Kidney tubule cell (primary cell): ENCODE measurements at places on chromosomes 3 and 15.

GRCh38 chr3:43770426-43771103 lies 79.8 kb downstream of the ABHD5 start:
- peak; percentile 44 for DNase-seq

GRCh38 chr3:13420831-13421765 lies 976 bp upstream of the NUP210 start:
- peak; percentile 85 for DNase-seq

DNA sequence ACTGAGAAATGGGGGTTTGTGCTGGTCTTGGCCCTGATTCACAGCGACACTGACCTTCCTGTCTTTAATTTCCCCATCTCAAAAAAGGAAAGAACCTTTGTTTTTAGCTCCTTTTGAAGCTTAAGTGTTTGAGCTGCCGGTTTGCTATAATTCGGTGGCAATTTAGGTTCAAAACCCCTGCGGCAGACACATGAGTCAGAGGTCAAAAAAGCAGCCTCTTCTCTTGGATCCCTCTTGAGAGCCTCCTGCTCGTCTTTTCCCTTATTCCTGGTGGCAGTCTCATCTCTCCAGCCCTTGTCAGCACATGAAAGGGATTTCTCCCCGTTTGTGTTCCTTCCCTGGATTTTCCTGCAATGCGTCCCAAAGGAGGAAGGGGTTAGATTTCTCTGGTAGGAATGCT lies 64.5 kb downstream of the GRIP2 start:
- DNase-seq, result no peak

GRCh38 chr3:57230006-57230405 lies 2.5 kb downstream of the APPL1 start:
- no peak for DNase-seq

DNA sequence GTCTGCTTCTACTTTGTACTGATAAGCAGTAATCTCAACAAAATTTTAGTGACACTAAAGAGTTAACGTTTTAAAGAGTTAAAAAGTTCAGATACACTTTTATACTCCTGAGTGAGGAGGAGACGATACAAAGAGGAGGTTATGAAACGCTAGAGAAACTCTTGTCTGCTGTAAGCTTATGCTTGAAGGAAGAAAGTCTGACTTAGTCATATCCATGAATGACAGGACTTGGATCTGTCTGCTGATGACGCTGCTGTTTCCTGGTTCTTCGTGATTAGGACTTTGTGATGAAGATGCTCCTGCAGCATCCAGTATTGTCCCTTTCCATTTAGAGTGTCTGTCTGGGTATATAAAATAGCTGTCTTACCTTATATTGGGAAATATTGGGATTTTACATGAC lies 15.8 kb downstream of the TCF12 start:
- peak; percentile 69 for DNase-seq
